Femur (tissue), 1 donor: ENCODE measurements at places on chromosomes 7 and 10.

- no peak for DNase-seq
These were observed 14.6 kb downstream of the LUC7L2 start for GRCh38 chr7:139374246-139374645.

DNA sequence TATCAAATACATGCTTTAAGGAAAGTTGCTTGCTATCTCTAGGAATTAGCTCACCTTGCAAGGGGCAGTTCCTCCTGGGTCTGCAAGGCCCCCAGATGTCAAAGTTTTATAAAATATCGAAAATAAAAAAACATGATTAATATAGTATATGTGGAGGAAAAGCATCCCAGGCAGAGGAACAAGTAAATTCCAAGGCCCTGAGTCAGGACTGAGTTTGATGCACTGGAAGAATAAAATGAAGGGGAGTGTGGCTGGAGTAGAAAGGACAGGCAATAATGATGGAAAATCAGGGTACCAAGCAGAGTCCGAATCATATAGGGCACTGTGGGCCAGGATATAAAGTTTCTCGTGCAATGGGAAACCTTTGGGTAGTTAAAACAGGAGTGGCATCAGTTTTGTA lies 112.4 kb upstream of the EEPD1 start:
- no peak for DNase-seq

DNA sequence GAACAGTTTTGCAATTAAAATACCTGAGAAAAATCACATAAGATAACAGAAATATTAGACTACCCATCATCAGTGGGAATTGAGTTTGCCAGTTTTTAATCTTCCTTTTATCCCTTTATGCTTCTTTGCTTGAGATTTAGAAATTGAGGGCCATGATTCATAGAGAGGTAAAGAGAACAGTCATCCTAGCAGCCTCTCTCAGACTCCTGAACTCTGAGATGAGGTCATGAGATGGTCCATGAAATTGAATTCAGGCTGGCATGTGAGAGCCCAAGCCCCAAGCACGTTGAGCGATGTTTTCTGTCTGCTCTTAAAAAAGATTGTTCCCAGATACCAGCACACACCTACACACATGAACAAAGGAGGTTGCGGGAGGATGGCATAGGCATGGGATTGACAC lies 91.1 kb downstream of the CREB5 start:
- DNase-seq, result no peak

DNA sequence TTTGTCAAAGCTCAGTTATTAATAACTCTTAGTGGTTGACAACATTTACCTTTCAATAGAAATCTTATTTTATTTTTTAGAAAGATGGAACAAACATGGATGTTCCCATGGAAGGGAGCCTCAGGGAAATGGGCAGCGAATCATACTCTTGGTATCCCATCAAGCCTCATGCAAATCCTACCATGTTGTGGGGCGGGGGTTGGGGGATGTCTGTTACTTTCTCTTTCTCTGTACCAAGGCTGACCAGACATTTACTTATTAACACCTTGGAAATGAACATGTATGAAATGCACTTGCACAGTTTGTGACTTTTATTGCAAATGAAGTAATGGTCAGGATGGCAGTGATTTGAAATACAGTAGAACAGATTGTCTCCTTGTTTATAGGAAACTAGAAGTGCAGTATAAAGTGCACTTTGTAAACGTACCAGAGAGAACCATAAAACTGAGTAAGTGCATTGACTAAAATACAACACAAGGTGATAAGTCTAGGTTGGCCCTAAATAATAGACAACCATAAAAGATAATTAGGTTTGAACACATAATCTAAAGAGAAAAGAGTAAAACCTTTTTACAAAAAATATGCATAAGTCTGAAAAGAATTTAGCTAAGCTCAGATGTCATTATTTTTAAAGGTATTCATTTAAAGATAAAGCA lies 32.4 kb downstream of the SEMA3D start:
- DNase-seq, result no peak

GRCh38 chr10:103661198-103661950 lies 167.9 kb downstream of the NEURL1 start:
- peak; percentile 95 for DNase-seq

GRCh38 chr7:51660516-51660915 lies 343.9 kb upstream of the COBL start:
- DNase-seq, result no peak

DNA sequence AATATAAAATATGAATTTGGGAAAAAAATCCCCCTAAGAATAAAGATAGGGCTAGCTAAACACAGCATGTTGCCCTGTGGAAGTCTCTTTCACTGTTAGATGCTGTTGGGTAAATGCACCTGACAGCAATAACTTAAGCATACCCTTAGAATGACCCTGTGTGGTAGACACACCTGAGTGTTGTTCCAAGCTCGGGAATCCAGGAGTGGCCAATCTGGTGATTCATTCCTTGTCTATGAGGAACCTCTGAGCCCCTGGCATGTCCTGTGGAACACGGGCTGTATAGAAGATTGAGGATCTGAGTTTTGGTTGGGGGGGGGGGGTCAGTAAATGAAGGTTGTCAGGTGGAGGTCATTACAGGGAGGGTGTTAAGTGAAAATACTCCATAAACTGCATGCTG lies 730.0 kb upstream of the IGFBP3 start:
- DNase-seq, result no peak

- no peak for DNase-seq
These were observed 67.9 kb downstream of the CACNA2D1 start for GRCh38 chr7:82375713-82376112.

- no peak for DNase-seq
These were observed 239.6 kb upstream of the KLF14 start for GRCh38 chr7:130973637-130974036.

DNA sequence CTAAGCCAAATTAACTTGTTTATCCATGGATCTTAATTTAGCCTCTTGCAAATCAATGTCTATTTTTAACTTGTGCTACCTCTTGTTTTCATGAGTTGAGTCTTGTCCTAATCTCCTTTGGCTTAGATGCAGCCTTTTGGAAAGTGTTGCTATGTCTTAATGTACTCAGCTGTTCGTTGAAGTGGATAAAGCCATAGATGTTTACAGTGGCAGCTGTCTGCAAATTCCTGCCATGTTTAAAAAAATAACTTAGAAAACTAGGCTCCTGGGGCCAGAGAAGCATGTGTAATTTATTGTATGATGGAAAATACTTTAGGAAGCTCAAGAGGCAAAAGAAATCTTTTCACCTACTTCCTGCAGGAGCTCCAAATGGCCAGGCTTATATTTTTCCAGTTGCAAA lies 253.1 kb upstream of the RHOBTB1 start:
- DNase-seq, result peak; percentile 58

- DNase-seq, result no peak
These were observed 353.6 kb downstream of the CALN1 start for GRCh38 chr7:72058579-72058978.

DNA sequence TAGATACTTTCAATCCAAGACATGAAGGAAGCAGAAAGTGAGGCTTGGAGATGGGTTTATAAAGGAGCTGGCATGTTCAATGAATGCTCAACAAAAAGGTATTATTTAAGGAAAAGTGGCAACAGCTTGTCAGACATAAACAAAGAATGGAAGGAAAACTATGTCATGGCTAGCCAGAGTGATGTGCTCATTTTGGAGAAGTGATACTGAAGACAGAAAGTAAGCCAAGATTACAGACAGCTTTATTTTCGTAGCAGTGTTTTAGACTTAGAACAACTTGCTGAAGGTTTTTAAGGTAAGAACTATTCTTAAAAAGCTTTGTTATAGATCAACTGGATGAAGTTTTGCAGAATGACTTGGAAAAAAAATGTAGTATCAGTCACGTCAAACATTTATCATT lies 160.5 kb upstream of the FERD3L start:
- no peak for DNase-seq

GRCh38 chr10:125008689-125009638 lies 67.0 kb downstream of the ZRANB1 start:
- DNase-seq, result no peak

DNA sequence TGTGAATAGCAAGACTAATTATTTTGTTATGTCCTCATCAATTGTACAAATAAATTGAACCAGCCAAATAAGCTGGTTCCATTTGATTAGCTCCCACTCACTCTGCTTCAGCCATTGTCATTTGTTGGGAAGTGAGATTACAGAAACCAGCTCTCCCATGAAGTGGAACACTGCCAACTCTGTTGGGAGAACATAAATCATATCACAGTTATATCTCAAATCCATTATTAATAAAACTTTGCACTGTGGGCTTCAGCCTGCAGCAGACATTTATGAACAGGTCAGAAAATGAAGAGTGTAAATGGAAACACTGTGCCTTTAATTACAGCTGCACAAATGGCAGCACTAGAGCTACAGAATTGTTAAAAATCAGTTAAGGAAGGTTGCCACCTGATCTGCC lies 46.7 kb upstream of the TEX47 start:
- DNase-seq, result no peak

- DNase-seq, result no peak
These were observed 45.5 kb downstream of the CASTOR2 start for GRCh38 chr7:75010036-75010435.

GRCh38 chr7:106772655-106773108 lies 92.4 kb upstream of the PIK3CG start:
- no peak for DNase-seq

- no peak for DNase-seq
These were observed 980 bp downstream of the ADAM8 start for GRCh38 chr10:133275684-133276092.

- DNase-seq, result no peak
These were observed 19.9 kb upstream of the CCNY start for GRCh38 chr10:35316218-35316967.

- DNase-seq, result no peak
These were observed 67.5 kb upstream of the LRRC17 start for GRCh38 chr7:102845346-102845745.

- no peak for DNase-seq
These were observed 50.0 kb downstream of the FIGNL1 start for GRCh38 chr7:50400114-50400513.

GRCh38 chr7:37732253-37732652 lies 48.7 kb downstream of the GPR141 start:
- DNase-seq, result peak; percentile 55

DNA sequence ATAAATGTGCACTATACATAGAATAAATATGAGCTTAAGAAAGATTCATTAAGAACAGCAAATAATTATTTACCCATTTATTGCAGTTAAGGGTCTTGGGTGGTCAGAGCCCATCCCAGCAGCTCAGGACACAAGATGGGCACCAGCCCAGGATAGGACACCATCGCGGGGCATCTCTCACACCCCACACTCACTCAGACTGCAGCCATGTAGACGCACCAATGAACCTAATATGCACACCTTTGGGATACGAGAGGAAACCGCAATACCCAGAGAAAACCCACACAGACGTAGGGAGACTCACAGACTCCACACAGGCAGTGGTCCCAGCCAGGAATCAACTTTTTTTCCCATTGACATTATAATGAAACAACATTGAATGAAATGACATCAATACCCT lies 36.0 kb downstream of the CARD11 start:
- no peak for DNase-seq

DNA sequence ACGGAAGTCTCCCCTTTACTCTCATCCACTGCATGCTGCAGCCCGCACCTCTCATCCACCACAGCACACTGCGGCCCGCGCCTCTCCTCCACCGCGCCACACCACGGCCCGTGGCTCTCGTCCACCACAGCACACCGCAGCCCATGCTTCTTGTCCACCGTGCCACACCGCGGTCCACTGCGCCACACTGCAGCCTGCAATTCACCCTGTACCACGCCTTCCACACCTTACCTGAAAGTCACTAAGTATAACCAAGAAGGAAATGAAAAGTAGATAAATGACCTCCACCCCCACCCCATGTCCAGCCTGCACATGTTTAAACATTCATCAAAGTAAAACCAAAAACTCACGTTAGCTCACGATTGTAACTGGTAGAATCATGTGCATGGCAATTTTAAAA lies 176.1 kb downstream of the DIP2C start:
- DNase-seq, result no peak

- DNase-seq, result peak; percentile 25
These were observed 331.3 kb upstream of the COBL start for GRCh38 chr7:51647931-51648351.

- no peak for DNase-seq
These were observed 64.2 kb downstream of the DIP2C start for GRCh38 chr10:625333-625696.

DNA sequence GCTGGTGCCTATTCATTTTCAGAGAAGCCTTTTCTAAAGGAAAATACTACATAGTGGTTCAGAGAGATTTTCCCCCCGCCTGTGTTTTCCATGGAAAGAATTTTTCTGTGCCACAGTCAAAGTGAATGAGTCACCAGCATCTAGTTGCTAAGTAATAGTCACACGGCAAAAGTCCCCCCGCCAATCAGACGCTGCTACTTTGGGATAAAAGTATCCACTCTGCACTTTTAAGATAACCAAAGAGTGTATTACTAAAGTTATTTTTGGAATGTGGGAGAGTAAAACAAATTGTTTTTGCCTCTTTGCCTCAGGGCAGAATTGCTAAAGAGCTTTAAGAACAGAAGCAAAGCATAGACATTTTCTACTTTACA lies 23.5 kb downstream of the ABLIM1 start:
- DNase-seq, result peak; percentile 91

DNA sequence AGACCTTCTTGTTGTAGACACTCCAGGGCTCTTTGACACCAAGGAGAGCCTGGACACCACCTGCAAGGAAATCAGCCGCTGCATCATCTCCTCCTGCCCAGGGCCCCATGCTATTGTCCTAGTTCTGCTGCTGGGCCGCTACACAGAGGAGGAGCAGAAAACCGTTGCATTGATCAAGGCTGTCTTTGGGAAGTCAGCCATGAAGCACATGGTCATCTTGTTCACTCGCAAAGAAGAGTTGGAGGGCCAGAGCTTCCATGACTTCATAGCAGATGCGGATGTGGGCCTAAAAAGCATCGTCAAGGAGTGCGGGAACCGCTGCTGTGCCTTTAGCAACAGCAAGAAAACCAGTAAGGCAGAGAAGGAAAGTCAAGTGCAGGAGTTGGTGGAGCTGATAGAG lies 5.5 kb downstream of the GIMAP7 start:
- DNase-seq, result no peak

GRCh38 chr7:4188651-4189050 lies 493.4 kb upstream of the FOXK1 start:
- no peak for DNase-seq

GRCh38 chr10:132387764-132388210 lies 9.2 kb upstream of the PWWP2B start:
- DNase-seq, result peak; percentile 77

DNA sequence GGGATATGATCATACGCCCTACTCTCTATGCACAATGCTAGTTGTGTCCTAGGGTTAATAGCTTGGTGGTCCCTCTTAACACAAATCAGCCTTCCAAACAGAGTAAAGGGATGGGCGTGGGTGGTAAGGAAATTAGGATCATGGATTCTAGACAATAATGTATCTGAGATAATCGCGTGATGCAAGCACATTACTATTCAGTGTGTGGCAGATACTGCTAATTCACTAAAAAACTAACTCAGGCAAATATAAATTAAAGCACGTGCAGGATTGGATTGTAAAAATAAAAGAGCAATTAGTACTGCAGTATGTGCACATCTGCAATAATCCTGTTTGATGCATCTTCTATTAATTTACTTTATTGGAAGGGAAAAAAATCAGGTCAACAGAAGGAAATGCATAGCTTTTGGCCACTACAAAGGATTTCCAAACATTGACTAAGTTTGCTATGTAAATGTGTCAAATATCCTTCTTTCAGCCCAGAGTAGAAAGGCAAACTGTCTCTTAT lies 22.0 kb downstream of the TWIST1 start:
- no peak for DNase-seq

GRCh38 chr10:6140965-6141295 lies 52.1 kb downstream of the RBM17 start:
- DNase-seq, result no peak
